IMR-90 (cell line): ENCODE measurements at places on chromosomes 1 and 21. TPM values are rescaled to one million over a fixed set of nuclear protein-coding genes. Genes with fewer than 3 reads are reported as not detected.
A peak's percentile ranks its signal among the peaks of the same experiment; 100 is the strongest.

GRCh38 chr21:36135391-36136102 is 668 bp downstream of the CBR3 start:
- peak; percentile 83 for DNase-seq

- no peak for DNase-seq
These were observed 29.3 kb upstream of the MTR start for GRCh38 chr1:236765831-236766230.

DNA sequence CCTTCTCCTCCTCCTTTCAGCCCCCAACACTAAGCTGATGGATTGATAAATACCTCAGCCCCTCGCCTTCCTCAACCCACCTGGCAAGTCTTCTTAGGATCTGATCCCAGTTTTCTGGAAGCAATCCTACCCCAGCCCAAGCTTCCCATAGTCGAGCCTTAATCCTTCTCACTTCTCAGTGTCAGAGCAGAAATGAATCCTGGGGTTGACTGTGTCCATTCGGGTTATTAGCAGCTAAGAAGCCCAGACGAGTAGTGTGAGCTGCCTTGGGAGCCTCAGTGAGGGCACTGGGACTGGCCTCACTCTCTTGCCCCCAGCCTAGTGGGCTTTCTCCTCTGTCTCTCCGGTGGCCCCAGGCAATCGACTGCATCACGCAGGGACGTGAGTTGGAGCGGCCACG is 12.4 kb upstream of the PEAR1 start:
- DNase-seq = no peak

DNA sequence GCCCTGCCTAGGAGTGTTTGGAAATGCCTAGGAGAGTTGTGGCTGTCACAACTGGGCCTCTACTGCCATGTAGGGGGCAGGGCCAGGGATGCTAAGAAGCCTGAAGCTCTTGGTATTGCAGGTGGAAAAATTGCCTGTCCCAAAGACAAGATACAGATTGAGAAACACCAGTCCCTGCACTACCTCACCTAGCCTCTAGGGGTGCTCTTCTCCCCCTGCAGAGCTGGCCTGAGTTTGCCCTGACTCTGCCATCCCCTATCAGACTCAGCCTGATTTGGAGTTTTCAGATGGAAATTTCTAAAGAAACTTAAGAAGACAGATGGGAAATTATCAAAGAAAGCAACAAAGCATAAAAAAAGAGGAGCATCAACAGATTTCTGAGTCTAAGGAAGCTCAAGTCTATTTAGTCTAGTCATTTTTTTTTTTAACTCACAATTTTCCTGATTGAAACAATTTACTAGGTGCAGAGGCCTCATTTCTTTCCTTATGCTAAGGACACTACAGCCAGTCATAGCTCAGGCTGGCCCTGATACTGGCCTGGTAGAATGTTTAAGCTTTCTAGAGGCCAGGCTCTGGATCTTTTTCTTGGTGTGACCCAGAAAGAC is 61.4 kb upstream of the LRRN2 start:
- DNase-seq = peak; percentile 41

- DNase-seq = no peak
These were observed 40.1 kb upstream of the C1orf174 start for GRCh38 chr1:3940081-3940753.

- DNase-seq = no peak
These were observed 117.2 kb downstream of the SLC25A24 start for GRCh38 chr1:108082738-108083562.

GRCh38 chr1:70227439-70227838 is 6.3 kb downstream of the SRSF11 start:
- peak; percentile 7 for DNase-seq

GRCh38 chr1:116751621-116752020 is 2.6 kb upstream of the CD2 start:
- DNase-seq = no peak

Gene EPHB2
- 54.7 and 58.8 TPM in 2 replicates for total RNA-seq

Gene CD5L
- not detected in 2 replicates for total RNA-seq

Gene UBE2U
- total RNA-seq = not detected in 2 replicates

Gene PTGFR
- total RNA-seq = 5.4 and 8.6 TPM in 2 replicates

Gene SHISA4
- total RNA-seq = 10.0 and 11.1 TPM in 2 replicates
